ENCODE measurements at places on chromosomes 12 and 14.

DNA sequence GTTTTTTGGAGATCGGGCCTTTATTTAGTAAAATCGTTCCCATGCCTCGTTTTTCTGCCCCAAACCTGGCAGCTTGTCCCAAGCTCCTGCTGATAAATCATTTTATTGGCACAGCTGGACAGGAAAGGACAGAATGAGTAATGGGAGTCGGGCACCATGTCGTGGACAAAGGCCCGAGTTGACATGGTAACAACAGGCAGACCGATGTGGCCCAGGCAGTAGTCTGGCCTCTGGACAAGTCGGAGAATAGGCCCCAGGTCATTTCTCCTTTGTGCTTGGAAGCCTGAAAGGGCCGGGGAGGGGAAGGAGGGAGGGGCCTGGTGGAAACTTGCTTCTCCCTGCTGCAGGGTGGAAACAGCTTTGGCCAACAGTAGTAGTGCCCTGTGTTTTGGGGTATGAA is 234.9 kb downstream of the SUDS3 start:
- DNase-seq, result no peak

- peak; percentile 57 for DNase-seq
Observed at GRCh38 chr12:32482226-32482625, 82.9 kb downstream of the FGD4 start.

- no peak for DNase-seq
Observed at GRCh38 chr12:77855548-77855947, 24.9 kb downstream of the NAV3 start.

DNA sequence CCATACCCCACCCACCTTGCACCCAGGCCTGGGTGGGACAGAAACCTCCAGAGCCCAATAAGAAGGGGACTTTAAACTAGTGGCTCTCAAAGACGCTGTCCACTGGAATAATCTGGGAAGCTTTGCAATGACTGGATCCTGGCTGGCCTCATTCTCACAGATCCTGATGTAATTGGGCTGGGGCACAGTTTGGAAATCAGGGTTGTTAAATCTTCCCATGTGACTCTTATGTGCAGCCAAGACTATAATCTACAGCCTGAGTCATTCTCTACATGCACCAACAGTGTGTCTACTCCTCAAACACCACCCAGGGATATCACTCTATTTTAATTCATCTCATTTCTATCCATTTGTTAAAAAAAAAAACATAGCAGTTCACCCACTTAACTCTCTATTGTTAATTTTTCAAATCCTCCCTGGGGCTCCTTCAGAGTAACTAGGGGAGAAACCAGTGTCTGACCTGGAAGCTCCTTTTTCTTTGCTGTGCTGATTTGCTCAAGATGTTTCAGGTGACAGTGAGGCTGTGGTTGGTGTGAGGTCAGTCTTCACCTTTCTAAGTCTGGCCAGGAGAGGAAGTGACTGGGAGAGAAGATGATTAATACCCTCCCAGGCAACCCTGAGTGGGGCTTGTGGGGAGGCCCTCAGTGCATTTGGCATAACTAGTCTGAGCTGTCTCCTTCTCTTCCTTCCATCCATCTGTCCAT is 211.6 kb upstream of the SFSWAP start:
- DNase-seq, result no peak

- no peak for DNase-seq
Observed at GRCh38 chr12:101475751-101476305, 692 bp downstream of the SPIC start.

- peak; percentile 24 for DNase-seq
Observed at GRCh38 chr14:92470215-92470614, 43.4 kb upstream of the RIN3 start.
